Foreskin fibroblast (primary cell): ENCODE measurements at places on chromosomes 11 and 22.
A peak's percentile ranks its signal among the peaks of the same experiment; 100 is the strongest.

DNA sequence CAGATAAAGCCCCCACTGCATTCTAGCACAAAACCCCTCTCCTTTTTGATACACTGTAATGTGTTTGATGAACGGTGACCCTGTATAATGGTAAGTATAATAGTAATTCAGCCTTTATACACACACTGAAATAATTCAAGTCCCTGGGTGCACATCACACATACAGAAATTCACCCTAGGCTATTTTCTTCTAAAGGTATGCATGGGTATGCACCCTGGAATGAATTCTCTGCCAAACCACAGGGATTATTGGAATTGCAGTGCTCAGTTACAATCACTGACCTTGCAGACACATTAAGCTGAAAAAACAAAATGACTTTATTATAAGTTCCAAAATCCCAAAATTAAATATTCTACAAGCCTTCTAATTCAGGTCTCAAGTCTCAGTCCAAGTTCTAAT lies 245.9 kb upstream of the FAT3 start:
- no peak for DNase-seq

DNA sequence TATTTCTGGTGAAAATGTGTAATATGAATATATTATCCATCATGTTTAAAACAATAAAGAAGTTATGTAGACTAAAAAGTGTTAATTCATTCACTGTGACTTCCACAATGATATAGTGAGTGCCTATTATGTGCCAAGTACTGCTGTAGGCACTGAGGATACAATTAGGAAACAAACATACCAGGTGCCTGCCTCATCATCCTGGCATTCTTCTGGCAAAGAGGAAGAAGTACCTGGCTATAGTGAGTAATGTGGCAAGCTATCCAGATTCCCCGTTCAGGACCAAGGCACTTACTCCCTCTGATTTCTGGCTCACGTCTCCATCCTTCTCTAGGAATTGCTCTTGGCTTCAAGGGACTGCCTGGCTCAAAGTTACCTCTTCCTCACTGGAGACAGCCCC lies 77.5 kb upstream of the CLMP start:
- DNase-seq, result no peak

DNA sequence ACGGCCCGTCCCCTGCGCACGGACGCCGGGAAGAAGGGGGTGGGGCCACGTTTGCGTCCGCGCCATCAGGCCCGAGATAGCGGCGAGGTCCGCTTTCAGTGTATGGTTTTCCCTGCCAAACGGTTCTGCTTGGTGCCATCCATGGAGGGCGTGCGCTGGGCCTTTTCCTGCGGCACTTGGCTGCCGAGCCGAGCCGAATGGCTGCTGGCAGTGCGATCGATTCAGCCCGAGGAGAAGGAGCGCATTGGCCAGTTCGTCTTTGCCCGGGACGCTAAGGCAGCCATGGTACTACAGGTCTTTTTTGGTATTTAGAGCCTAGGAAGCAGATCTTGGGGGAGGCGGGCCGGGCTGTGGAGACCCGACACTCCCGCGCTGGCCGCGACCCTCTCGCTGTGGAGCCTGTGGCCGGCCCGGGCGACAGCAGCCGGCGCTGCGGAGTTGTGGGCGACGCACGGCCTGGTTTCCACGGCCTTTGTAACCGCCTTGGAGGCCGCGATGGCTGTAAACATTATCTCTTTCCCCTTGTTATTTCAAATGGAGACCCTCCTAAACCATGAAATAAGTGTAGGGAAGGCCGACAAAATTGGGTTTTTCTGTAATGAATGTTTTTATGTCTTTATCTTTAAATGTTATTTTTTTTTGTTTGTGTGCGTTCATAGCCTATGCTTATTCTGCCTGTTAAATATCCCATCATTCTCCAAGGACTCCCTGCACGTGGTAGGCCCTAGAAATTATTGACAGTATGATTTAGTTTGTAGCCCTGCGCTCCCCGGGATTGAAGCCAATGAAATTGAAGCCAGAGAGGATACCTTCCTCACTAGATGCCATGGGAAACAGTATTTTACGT lies at the start of gene AASDHPPT:
AASDHPPT (plus strand) TSS at position 54 of the 847 bp plus-strand sequence; CDS start at position 103, 49 bp downstream.
- no peak for DNase-seq

DNA sequence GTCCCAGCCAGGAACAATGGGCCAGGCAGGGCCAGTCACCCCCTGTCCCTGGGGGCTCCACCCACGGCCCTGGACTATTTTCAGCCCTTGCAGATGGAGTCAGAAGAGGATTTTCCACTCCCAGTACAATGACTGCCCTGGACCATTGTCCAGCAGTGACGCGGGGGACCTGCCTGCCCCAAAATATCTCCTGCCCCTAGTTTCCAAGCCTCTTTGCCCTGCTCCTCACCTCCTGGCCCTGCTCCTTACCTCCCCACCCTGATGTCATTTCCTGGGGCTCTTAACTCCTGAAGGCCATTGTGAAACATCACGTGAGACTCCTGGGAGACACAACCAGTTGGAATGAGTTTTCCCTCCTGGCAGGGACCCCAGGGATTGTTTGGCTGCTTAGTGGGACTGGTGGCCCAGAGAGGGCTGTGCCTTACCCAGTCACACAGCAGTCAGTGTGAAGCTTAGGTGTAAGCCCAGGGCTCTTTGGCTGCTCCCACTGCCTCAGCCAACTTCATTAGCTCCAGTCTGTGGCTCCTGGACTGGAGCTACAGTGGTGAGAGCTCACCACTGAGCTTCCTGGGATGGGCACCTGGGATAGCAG lies 22.2 kb downstream of the P2RY2 start:
- peak; percentile 65 for DNase-seq

DNA sequence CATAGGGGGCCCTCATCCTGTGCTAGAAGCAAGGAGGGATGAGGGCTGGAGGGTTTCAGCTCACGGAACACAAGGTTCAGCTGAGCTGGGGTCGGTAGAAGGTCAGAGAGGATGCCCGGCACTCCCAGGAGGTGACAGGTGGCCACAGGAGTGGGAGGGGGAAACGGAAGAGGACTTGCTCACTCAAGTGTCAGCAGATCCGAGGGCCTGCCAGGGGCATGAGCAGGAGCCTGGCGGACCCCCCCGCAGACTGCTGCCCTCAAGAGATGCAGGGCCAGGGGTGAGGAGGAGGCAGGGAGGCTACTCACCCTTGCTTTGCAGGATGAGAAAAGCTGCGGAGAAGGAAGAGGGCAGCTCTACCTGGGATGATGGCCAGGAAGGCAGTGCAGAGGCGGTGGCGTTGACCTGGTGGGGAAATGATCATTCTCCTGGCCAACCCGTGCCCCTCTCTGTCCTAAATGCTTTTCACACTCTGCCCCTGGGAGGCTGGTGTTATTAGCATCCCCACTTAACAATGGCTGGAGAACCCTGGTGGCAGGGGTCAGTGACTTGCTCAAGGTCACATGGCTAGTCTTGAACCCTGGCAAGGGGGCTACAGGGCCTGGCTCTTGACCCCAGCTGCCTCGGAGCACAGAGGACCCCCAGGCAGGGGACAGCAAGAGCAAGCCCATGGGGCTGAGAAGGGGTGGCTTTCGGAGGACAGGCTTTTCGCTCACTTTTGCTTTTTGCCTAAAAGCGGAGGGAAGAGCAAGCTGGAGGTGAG lies 30.1 kb upstream of the CSNK1E start:
- no peak for DNase-seq

- no peak for DNase-seq
These were observed 716 bp downstream of the GRM5 start for GRCh38 chr11:89065066-89065465.

DNA sequence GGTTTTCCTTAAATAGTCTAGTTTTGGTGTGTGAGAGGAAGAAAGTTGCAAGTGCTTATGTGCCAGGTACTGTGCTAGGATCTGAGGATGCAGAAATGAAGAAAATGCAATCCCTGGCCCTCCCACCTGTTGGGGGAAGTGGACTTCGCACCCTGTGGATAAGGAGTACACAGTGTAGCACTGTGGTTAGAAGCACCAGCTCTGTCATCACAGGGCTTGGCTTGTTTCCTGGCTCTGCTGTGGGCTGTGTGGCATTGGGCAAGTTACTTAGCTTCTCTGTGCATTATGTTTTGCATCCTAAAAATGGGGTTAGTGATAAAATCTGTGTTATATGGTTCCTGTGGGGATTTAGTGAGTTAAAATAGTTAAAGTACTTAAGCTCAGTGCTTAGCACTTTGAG lies 68.2 kb downstream of the ENDOD1 start:
- DNase-seq, result no peak

GRCh38 chr11:117484156-117484555 lies 156.5 kb downstream of the CEP164 start:
- DNase-seq, result peak; percentile 17

GRCh38 chr22:44413211-44413610 lies 84.8 kb downstream of the RTL6 start:
- no peak for DNase-seq

DNA sequence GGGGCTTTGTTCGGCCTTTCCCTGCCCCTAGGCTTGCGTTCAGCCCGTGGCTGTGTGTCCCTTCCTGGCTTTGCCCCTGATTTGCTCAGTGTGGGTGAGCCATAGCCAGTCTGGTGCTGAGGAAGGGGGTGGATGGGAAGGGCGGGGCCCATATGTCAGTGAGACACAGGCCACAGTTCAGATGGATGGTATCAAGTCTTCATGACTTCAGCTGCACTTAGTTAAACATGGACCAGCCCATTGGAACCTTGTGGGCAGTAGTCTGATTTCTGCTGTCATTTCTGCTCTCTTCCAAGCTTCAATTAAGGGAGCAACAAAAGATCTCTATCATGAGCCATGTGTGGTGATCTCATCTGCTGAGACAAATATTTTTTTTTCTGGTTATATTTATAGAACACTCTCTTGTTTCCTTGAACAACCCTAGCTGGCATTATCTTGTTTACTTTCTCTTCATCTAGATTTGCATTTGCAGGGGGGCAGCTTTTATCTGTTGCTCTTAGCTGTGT lies 21.6 kb upstream of the PEX26 start:
- DNase-seq, result peak; percentile 90

DNA sequence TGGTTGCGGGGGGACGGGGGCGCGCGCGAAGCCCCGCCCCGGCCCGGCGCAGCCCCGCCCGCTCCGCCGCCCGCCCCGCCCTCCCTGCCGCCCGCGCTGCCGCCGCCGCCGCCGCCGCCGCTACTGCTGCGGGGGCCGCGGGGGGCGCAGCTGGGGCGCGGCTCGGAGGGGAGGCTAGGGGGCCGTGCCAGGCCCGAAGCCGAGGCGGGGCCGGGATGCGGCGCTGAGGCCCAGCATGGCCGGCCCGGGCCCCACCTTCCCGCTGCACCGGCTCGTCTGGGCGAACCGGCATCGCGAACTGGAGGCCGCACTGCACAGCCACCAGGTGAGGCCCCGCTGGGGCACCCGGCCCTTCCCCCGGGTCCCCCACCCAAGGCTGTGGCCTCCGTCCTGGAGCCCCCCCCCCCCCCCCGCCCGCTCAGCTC lies at the start of gene ANKRD13D:
ANKRD13D (plus strand) TSS at position 78 of the 425 bp plus-strand sequence; CDS start at position 236, 158 bp downstream.
- no peak for DNase-seq

- DNase-seq, result no peak
These were observed 1328.7 kb downstream of the TBC1D22A start for GRCh38 chr22:48091060-48091650.

DNA sequence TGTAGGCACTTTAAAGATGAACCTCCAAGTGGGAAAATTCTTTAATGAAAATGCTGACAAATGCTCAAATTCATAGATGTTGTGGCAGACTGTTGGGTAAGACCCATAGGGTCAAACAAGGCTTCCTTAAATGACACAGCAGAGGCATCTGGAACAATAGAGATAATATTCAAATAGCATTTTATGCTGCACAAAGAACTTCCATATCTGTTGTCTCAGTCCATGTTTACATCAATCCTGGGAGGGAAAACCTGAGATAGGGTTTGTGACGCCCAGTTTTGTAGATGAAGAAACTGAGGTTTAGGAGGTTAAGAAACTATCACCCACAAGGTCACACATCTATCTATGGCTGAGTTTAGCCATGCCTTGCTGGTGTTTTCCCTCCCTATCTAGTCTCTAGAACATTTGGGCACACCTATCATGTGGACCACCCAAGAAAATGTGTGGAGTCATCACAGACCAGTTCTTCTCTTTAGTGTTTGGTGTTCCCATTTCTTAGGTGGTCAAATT lies 106.4 kb downstream of the EHF start:
- DNase-seq, result no peak

DNA sequence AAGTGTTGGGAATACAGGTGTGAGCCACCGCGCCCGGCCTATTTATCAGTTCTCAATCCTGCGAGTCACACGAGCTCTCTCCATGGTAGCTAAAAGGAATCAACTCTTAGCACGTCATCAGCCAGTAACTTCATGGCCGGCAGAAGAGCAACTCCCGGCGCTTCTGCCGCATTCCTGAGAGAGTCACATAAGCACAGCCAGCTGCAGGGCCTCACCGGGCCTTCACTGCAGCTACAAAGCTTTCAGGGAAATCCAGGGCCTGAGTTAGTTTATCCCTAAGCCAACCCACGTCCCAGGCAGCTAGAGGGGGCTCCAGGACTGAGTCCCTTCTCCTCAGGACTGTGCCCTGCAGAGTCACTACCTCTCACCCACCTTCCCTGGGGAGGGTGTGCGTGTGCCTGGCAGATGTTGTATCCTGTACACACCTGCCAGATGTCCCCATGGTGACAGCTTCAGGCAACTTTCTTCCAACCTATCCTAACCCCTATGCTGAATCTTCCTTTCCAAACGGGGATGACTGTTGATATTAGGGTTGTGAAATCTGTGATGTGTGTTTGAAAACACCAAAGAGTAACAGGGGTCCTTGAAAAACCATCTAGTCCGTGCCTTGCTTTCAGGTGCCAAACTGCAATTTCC lies 45.9 kb upstream of the ARFGAP3 start:
- peak; percentile 70 for DNase-seq

DNA sequence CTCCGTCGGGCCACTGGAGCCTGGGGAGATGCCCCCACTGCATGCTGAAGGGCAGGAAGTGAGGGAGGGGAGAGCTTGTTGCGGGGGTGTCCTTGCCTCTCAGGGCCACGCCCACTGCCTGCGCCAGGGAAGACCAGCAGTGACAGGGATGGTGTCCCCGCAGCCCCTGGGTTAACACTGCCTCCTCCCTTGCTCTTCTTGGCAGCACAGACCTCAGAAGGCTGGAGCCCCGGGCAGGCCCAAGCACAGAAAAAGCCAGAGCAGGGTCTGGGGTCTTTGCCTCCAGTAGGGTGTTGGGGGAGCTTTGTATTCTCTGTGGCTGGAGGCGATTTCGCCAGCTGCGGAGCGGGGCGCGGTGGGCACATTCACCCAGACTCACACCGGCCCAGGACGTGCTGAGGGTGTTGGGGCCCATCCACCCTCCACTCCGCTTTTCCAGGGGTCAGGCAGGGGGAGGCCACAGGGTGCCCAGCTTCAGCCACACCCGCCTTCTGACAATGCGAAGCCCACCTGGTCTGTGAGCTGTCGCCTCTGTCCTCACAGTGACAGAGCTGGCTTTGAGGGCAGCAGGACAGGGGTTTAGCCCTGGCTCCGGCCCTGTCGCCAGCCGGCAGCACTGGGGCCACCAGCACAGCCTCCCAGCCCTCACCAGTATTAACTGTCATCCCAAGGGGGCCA lies 83.7 kb downstream of the CDKN1C start:
- DNase-seq, result no peak

DNA sequence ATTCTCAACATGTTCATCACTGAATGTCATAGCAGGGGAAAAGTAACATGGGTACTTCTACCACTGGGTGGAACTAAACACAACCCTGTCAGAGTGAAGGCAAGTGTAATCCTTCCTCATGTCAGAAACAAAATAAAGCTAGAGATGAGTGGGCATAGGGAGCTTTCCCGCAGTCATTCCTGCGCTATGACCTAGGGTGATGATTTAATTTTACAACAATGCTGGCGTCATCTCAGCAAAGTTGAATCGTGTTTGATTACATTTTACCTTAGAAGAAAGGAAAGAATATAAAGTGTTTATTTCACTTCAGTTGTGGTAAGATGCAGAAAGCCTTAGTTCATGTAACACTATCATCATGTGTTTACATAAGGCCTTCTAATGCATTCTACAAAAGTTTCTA lies 355.6 kb downstream of the METTL15 start:
- DNase-seq, result peak; percentile 65
